ENCODE measurements at places on chromosomes 1 and 21. TPM values are rescaled to one million over a fixed set of nuclear protein-coding genes. Genes with fewer than 3 reads are reported as not detected.

GRCh38 chr1:86382878-86383277, 13.2 kb downstream of the ODF2L start:
- H3K36me3 ChIP-seq = peaks cover 10% of the 10 kb centered on the region
- no peaks in the 10 kb centered on the region for H3K27me3 ChIP-seq
- no peak overlapping the region for H3K27ac ChIP-seq
- H3K4me3 ChIP-seq = no peak overlapping the region
- DNase-seq = no peak

DNA sequence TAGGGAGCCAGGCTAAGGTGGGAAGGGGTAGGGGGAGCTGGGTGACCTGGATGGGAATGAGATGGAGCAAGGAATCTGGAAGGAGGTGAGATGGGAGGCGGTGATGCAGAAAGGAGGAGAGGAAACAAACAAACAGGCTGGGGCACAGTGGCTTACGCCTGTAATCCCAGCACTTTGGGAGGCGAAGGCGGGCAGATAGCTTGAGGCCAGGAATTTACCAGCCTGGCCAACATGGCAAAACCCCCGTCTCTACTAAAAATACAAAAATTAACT, 10.8 kb downstream of the CRABP2 start:
- no peak overlapping the region for H3K4me3 ChIP-seq
- no peak for DNase-seq
- H3K4me1 ChIP-seq = peaks cover 37% of the 10 kb centered on the region
- H3K27me3 ChIP-seq = peaks cover 9% of the 10 kb centered on the region

DNA sequence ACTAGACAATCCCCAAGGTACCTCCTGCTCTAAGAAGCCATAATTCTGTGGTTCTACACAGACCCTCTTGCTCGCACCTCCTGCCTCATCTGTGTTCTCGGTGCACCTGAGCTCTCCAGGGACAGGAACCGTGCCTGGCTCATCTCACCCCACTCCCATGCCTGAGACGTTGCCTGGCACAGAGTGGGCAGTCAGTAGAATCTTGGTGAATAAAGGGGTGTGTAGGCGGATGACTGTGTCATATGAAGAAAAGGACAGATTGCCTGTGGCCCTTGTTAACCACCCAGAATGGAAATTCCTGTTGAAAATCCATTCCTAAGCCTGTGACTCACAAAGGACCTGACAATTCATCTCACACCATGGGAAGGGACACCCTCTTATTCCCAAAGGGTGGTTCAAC, 92.9 kb downstream of the KCNN3 start:
- DNase-seq = no peak
- peaks cover 8% of the 10 kb centered on the region for H3K4me1 ChIP-seq
- H3K27ac ChIP-seq = no peak overlapping the region
- peaks cover 8% of the 10 kb centered on the region for H3K27me3 ChIP-seq

DNA sequence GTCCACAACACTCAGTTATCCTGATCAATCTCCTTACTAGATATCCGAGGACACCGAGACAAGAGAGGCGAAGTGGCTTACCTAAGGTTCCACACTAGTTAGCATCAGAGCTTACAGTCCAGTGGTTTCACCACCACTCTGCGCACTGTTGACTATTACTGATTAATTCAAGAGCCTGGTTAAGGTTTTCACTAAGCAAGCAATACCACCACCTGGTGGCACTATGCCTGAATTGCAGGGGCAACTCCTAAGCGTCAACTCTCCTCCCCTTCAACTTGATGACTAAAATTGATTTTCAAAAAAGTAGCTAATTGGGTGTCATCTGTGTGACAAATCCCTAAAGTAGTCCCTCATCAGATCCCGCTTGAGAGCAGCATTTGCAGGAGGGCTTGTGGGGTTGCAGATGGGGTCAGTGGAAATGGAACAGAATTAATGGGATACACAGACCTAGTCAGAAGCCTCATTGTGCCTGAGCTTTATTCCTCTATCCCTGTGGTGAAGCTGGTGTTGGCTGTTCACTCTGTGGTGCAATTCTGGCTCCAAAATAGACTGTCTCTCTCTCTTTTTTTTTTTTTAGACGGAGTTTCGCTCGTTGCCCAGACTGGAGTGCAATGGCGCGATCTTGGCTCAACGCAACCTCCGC, 9.1 kb downstream of the TTC22 start:
- peaks cover 11% of the 10 kb centered on the region for H3K27me3 ChIP-seq
- DNase-seq = no peak
- H3K4me3 ChIP-seq = no peak overlapping the region
- H3K27ac ChIP-seq = no peak overlapping the region
- H3K36me3 ChIP-seq = no peaks in the 10 kb centered on the region

DNA sequence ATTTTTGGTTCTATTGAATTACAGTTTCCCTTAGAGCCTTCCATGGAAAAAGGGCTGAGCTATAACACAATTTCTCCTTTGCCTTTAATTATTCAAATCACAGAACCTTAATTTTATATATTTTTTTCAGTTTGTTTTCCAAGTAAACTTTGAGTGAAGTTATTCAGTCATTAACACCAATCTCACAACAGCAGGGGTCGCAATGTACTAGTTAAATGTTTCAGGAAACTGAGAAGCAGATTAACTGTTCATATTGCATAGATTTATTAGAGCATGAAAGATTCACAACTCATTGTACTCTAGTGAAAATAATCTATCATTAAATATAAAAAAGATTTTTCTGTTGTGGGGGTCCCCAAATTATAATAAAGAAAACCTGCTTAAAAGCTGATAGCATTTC, 64.1 kb downstream of the KIFAP3 start:
- H3K36me3 ChIP-seq = peaks cover 8% of the 10 kb centered on the region
- no peaks in the 10 kb centered on the region for H3K4me1 ChIP-seq
- no peaks in the 10 kb centered on the region for H3K27me3 ChIP-seq
- no peak overlapping the region for H3K4me3 ChIP-seq
- no peak for DNase-seq

DNA sequence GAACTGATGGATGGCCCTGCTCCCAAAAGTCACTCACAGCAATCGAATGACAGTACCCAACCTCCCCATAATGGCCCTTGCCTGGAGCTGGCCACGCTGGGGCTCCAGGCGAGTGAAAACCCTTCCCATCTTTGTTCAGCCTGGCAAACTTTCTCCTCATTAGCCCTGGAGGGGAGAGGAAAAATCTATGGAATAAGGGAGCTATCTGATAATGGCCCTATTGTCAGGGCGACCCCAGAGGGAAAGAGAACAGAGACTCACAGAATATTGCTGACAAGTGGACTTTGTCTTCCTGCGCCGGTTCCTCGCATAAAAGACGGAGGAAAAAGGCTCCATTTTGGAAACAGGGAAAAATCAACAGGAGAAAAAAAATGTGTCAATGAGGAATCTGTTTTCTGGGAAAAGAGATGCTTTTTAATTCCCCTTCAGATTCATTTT, 13.0 kb upstream of the ARHGEF16 start:
- no peaks in the 10 kb centered on the region for H3K27me3 ChIP-seq
- peak overlapping the region; percentile 41 for H3K4me3 ChIP-seq
- no peak for DNase-seq
- H3K36me3 ChIP-seq = peaks cover 3% of the 10 kb centered on the region

DNA sequence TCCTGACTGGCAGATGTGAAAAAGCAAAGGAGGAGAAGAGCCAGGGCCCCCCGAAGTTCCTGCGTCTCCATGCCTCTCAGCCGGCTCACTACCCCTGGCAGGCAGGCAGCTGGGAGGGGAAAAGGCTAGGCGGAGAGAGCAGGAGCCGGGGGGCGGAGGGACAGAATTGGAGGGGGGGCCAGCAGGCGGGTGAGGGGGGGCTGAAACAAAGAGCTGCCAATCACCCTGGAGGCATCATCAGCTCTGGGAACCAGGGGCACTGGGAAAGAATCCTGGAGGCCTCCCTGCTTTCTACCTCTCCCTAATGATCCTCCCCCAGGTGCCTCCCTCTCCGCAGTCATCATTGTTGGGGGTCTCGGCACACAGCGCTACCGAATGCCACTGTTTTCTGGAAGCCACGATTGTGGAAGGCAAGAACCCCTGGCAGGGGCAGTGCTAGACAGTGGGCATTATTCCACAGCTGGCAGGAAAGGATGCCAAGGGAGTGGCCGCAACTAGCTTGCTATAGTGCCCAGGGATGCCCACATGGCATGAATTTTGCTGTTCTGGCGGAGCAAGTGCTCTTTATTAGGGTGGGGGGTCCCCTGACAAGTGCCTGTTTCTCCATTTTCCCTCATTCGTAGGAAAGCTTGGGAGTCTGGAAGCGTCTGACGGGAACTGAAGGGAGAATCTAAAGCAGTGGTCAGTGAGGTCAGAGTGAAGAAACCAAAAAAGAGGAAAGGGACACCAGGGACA, at the start of gene THBS3:
TSS of gene THBS3 (minus strand) at position 92 of the 735 bp plus-strand sequence. CDS start at position 71, 21 bp downstream.
- DNase-seq = no peak
- H3K4me3 ChIP-seq = peak within 1 kb of the TSS; percentile 90
- no peaks in the 10 kb centered on the region for H3K27me3 ChIP-seq
- peaks cover 2% of the 10 kb centered on the region for H3K36me3 ChIP-seq

- no peak overlapping the region for H3K4me3 ChIP-seq
- peaks cover 5% of the 10 kb centered on the region for H3K27me3 ChIP-seq
- no peaks in the 10 kb centered on the region for H3K36me3 ChIP-seq
Measured at GRCh38 chr21:42032968-42033367, 22.8 kb upstream of the ZBTB21 start.

GRCh38 chr1:246078126-246078887, 428.8 kb downstream of the SMYD3 start:
- DNase-seq = no peak
- H3K27me3 ChIP-seq = no peaks in the 10 kb centered on the region
- peaks cover 12% of the 10 kb centered on the region for H3K4me1 ChIP-seq

DNA sequence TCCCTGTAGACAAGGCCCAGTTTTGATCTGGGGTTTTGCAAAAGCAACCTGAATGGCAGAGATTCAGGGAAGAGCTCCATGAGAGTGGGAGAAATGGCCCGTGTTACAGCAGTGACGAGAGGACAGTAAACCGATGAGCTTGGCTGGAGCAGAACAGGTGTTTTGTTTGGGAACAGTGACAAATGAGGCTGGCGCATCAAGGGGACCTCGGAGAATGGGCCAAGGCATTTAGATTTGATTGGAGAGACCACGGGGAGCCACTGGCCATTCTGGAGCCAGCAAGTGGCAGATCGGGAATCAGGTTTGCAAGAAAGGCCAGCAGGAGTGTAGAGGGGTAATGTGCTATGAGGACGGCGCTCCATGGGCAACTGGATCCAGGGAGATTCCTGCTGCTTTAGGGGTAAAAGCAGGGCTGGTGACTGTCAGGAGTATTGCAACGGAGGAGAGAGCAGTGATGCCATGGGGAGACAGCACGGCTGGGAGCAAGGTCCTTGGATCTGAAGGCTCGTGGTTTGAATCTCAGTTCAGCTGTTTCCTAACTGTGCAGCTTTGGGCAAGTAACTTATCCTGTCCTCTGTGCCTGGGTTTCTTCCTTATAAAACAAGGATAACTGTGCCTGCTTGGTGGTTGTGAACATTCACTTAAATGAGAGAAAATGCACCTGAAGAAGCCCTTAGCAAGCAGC, 9.9 kb upstream of the KLHDC7A start:
- peaks cover 22% of the 10 kb centered on the region for H3K27me3 ChIP-seq
- no peak for DNase-seq
- peak overlapping the region; percentile 3 for H3K27ac ChIP-seq
- peaks cover 7% of the 10 kb centered on the region for H3K4me1 ChIP-seq

DNA sequence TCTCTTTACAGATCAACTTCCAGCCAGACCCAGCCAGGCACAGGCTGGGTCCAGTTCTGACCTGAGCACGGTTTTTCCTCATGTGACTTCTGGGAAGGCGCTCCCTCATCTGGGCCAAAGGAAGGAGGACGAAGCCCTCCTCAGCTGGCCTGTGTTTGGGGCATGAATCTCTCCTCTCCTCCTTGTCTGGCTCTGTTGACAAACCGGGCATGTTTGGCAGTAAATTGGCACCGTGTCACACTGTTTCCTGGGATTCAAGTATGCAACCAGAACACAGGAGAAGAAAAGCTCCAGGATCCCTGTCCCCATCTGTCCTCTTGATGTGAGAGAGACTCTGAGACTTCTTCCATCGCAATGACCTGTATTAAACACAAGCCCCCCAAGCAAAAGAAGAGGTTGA, 18.3 kb downstream of the NECAP2 start:
- no peaks in the 10 kb centered on the region for H3K27me3 ChIP-seq
- no peak overlapping the region for H3K27ac ChIP-seq
- no peak overlapping the region for H3K4me3 ChIP-seq

- H3K27ac ChIP-seq = no peak overlapping the region
- no peak for DNase-seq
- H3K27me3 ChIP-seq = peaks cover 7% of the 10 kb centered on the region
- H3K36me3 ChIP-seq = no peaks in the 10 kb centered on the region
- no peaks in the 10 kb centered on the region for H3K4me1 ChIP-seq
Measured at GRCh38 chr1:38361566-38361965, 315.0 kb upstream of the POU3F1 start.

- peak overlapping the region; percentile 74 for H3K4me3 ChIP-seq
- peaks cover 3% of the 10 kb centered on the region for H3K4me1 ChIP-seq
- H3K27ac ChIP-seq = no peak overlapping the region
- no peak for DNase-seq
Measured at GRCh38 chr1:27872802-27873551, 633 bp downstream of the THEMIS2 start.

DNA sequence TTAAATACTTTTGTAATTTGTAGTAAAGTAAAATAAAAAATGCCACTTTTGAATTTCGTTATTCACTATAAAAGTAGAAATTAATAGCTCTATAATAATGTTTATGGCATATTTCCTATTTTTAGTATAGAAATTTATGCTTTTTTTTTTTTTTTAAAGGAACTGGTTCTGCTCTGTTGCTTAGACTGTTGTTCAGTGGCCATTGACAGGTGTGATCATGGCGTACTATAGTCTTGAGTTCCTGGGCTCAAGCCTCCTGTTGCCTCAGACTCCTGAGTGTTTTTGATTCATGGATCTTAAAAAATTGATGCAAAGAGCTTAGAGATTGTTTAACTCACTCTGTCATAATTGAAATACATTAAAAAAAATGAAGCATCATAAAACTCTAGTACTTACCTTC, 53.6 kb downstream of the RPS6KC1 start:
- no peak for DNase-seq
- peaks cover 7% of the 10 kb centered on the region for H3K4me1 ChIP-seq
- H3K36me3 ChIP-seq = peaks cover 17% of the 10 kb centered on the region

GRCh38 chr1:184647471-184647870, 107.2 kb downstream of the EDEM3 start:
- DNase-seq = no peak
- H3K4me3 ChIP-seq = no peak overlapping the region
- no peak overlapping the region for H3K27ac ChIP-seq
- H3K36me3 ChIP-seq = no peaks in the 10 kb centered on the region
- H3K4me1 ChIP-seq = no peaks in the 10 kb centered on the region
- H3K27me3 ChIP-seq = peaks cover 4% of the 10 kb centered on the region

GRCh38 chr1:97759078-97759477, 161.8 kb downstream of the DPYD start:
- H3K27ac ChIP-seq = no peak overlapping the region
- no peak overlapping the region for H3K4me3 ChIP-seq
- no peak for DNase-seq

The CTH gene
- 17.3 TPM for total RNA-seq

The KCND3 gene
- total RNA-seq = 0.81 TPM

The LMOD1 gene
- 0.62 TPM for total RNA-seq

The TTC24 gene
- not detected for total RNA-seq

The XKR8 gene
- 17.3 TPM for total RNA-seq

The GBP6 gene
- total RNA-seq = not detected

The MSH4 gene
- total RNA-seq = 0.55 TPM

Data from progenitor cell of endocrine pancreas (in vitro differentiated cells).